Small intestine (tissue), 16 donors: ENCODE measurements at places on chromosomes 7 and 10.

- no peak for DNase-seq
These were observed 189.4 kb upstream of the SHH start for GRCh38 chr7:156001496-156002260.

GRCh38 chr10:22593636-22594198 is 120.7 kb downstream of the PIP4K2A start:
- no peak for DNase-seq

- no peak for DNase-seq
These were observed 809.1 kb downstream of the ANKRD7 start for GRCh38 chr7:119033641-119034040.

GRCh38 chr7:39184391-39184790 is 206.7 kb downstream of the POU6F2 start:
- DNase-seq: peak; percentile 60

DNA sequence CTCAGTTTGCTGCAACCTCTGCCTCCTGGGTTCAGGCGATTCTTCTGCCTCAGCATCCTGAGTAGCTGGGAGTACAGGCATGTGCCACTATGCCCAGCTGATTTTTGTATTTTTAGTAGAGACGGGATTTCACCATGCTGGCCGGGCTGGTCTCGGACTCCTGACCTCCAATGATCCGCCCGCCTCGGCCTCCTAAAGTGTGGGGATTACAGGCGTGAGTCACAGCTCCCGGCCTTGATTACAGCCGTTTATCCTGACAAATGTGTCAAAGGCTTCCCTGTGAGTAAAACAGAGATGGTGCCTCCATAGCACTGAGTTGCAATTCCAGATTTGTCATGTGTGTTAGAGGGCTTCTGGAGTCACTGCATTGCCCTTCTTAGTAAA is 273.7 kb downstream of the CCDC3 start:
- peak; percentile 34 for DNase-seq

- DNase-seq: peak; percentile 12
These were observed 646 bp downstream of the FAM13C start for GRCh38 chr10:59361663-59362143.

GRCh38 chr10:71873582-71874211 is 22.6 kb upstream of the PSAP start:
- DNase-seq: no peak

GRCh38 chr7:234708-235553 is 42.6 kb downstream of the FAM20C start:
- DNase-seq: no peak

- no peak for DNase-seq
These were observed 86.3 kb upstream of the STEAP1B start for GRCh38 chr7:22586101-22586785.

GRCh38 chr10:36362257-36362656 is 720.2 kb upstream of the FZD8 start:
- DNase-seq: no peak

DNA sequence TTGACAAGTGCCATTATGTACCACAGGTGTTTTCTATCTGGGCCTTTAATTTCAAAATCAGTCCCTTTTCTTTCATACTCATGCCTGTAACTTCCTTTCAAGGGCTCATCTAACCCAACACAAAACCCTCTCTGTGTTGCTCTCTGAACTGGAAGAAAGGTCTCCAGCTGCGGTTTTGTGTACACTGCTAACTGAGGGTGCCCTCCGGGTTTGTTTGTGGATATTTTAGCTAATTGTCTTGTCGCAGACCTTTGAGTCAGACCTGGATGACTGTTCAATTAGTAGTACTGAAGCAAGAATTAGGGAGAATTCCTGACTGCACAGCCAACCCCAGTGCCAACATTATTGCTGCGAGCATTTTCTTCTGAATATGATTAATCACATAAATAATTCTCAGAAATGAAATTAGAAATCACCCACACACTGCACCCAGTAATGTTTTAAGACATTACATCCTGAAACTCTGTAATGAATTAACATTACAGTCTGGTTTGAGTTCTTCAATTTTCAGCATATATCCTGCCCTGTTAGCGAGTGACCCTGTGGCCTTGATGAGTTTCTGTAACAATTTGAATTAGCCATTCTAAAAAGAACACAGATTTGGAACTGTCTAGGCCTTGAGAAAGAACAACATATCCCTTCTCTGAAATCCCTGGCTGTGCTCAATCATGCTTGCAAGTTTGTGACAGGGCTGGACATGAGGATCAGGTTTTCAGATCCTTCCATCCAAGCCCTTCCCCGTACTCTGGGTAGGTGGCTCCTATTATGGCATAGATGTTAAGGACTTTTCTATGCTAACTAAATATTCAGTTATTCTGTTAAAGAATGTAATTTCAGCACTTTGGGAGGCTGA is 460.1 kb downstream of the PLXDC2 start:
- no peak for DNase-seq

- peak; percentile 62 for DNase-seq
These were observed 718 bp upstream of the UMAD1 start for GRCh38 chr7:7639847-7640220.

DNA sequence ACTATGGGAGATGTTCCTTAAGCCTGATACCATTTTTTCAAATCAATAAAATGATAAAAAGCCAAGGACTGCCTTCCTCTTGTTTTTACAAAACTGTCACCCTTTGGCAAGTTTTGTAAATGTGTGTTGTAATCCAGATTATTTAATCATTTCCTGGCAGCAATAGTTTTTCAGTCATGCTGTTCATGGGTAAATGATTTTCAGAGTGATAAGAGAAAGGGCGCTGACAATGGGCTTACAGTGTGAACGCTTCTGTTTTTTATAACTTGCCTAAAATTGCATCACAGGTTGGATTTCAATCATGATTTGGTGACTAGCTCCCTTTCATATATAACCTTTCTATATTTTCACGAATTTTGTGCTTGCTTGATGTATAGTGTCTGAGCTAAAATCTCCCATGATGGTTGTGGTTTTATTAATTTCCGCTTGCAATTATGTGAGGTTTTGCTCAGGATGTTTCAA is 19.0 kb upstream of the DMBT1 start:
- no peak for DNase-seq

GRCh38 chr7:27920281-27920946 is 180.5 kb downstream of the TAX1BP1 start:
- no peak for DNase-seq

DNA sequence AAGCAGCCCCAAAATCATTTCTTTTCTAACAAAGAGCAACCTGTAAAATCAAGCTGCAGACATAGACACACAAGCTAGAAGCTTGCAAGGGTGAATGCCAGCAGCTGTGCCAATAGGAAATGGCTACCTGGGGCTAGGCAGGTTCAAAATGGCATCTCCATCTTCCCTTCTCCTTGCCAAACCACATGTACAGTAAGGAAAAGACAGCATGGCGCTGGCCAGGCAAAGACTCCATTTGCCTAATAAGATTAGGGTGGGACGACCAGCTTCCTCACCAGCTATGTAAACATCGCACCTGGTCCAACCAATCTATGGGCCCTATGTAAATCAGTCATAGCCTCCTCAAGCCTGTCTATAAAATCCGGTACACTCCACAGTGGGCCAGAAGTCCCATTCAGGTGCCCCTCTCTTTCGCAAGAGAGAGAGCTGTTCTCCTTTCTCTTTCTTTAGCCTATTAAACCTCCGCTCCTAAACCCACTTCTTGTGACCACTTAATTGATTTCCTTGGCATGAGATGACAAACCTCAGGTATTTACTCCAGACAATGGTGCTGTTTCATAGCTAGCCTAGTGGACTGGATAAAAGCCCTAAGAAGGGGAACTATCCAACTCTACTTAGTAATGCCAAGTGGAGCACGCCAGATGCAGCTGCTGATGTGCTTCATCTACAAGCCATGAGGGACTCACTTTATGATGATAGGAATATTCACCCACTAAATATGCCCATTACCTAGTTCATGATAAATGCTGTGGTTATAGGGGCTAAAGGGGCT is 44.1 kb downstream of the HTR7 start:
- DNase-seq: no peak

GRCh38 chr10:14534152-14534551 is 203.4 kb upstream of the FRMD4A start:
- no peak for DNase-seq

DNA sequence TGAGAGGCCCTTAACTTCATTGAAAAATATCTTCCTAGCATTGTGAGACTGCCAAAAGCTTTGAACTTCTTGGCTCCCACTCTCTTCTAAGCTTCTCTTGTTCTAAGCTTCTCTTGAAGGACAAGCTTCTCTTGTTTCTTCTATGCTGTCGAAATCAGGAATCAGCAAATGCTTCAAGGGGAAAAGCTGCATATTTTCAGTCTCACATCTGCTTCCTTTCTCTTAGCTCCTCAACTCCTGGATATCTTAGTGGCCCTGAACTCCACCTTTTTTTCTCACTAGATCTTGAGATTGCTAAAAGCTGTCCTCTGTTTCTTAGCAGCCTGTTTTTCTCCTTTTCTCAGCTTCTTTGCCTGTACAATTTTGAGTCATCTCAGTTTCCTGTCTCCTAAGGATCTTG is 73.0 kb downstream of the NEUROD6 start:
- no peak for DNase-seq

DNA sequence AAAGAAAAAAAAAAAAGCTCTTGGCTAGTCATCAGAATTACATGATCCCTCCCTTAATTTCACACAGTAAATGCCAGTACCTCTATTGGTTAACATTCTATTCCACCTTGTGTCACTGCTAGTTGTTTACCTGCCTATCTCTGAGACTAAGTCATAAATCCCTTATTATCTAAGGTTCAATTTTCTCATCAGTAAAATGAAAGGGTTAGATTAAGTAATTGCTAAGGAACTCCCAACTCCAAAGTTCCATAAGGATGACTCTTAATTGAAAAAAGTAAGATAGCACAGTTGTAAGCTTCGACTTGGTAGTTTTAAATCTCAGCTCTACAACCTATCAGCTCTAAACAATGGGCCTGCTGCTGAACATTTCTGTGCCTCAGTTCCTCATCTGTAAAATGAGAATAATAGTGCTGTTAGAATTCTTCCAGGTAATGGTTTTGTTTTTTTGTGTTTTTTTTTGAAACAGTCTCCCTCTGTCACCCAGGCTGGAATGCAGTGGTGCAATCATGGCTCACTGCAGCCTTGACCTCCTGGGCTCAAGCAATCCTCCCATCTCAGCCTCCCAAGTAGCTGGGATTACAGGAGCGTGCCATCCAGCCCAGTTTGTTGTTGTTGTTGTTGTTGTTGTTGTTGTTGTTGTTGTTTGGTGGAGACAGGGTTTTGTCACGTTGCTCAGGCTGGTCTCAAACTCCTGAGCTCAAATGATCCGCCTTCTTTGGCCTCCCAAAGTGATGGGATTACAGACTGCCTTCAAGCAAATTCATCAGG is 35.6 kb downstream of the SRPK2 start:
- DNase-seq: peak; percentile 54

DNA sequence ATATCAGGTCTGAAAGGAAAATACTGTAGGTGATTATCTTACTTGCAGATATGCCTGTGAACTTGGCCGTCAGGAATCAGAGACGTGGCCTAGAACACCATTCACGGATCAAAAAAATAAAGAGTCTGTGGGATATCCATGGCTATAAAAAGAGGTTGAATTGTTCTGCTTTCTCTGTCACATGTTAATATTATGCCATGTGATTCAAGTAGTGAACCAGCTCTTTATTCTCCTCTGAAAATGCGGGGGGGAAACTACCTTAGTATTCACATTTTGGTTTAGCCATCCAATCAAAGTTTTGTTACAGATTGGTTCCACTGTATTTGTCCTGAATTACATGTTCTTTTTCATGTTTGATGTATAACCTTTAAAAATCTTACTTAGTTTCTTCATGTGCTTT is 120.5 kb downstream of the CCNY start:
- no peak for DNase-seq

GRCh38 chr10:114181971-114182370 is 2.8 kb downstream of the TDRD1 start:
- DNase-seq: peak; percentile 37
